ENCODE measurements at places on chromosomes 1 and 21.

DNA sequence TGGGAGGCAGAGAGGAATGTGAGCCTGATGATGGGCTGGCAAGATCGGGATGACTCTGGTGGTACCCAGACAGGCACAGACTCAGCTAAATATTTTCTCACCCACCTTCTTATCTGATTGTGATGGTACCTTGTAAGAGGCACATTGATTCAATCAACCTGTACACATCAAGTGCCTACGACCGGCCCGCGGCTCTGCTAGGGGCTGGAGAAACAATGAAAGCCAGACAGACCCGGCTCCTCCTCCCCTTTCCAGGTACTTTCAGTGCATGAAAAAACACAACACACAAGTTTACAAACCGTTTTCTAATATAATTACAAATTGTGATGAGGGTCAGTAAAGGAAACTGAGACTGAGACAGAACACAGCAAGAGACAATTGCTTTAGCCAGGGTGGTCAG lies 115.0 kb downstream of the LACTBL1 start:
- DNase-seq: no peak

DNA sequence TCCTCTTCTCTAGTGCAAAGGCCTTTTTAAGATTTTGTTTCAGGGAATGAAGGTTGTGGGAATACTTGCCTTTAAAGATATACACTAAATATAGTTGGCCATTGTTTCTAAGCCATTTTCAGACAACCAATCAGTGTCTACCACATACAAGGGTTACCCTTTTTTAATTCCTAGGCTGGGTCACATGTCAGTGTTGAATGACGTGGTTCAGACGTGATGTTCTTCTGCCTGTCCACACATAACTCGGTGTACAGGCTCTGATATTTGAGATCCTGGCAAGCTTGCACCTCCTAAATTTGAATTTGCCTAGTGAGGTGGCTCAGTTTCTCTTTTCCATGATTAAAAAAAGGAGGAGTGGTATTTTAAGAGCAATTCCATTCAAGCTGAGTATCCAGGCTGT lies 38.8 kb downstream of the DTL start:
- DNase-seq: no peak

GRCh38 chr21:33892853-33893252 lies 22.8 kb downstream of the ATP5PO start:
- no peak for DNase-seq

- DNase-seq: no peak
These were observed 85.8 kb downstream of the MIS18A start for GRCh38 chr21:32193098-32193465.

DNA sequence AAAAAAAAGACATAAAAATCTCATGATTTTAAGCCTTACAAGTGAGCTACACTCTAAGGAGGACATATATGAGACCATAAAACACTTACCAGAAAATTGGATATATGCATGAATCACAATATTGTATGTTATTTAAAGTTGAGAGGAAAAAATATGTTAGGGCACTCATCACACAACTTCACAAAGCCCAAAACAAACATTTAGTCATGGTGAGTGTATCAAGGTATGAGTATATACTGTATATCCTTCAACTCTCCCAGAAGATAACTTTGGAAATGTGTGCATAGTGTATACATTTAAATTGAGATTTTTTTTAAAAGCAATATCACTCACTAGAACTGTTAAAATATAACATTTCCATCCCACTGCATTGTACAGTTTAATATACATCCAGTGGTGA lies 259.3 kb downstream of the SRGAP2C start:
- DNase-seq: no peak

GRCh38 chr1:15406614-15407559 lies 2.8 kb upstream of the EFHD2 start:
- no peak for DNase-seq

GRCh38 chr1:202088206-202088605 lies 34.5 kb upstream of the GPR37L1 start:
- no peak for DNase-seq
